Effector CD4-positive, alpha-beta T cell (primary cell): ENCODE measurements at places on chromosomes 13 and 19.

GRCh38 chr13:61880578-61881283, 465.1 kb upstream of the PCDH20 start:
- no peak for DNase-seq

GRCh38 chr19:30719189-30719998, 347.2 kb downstream of the ZNF536 start:
- DNase-seq: no peak

DNA sequence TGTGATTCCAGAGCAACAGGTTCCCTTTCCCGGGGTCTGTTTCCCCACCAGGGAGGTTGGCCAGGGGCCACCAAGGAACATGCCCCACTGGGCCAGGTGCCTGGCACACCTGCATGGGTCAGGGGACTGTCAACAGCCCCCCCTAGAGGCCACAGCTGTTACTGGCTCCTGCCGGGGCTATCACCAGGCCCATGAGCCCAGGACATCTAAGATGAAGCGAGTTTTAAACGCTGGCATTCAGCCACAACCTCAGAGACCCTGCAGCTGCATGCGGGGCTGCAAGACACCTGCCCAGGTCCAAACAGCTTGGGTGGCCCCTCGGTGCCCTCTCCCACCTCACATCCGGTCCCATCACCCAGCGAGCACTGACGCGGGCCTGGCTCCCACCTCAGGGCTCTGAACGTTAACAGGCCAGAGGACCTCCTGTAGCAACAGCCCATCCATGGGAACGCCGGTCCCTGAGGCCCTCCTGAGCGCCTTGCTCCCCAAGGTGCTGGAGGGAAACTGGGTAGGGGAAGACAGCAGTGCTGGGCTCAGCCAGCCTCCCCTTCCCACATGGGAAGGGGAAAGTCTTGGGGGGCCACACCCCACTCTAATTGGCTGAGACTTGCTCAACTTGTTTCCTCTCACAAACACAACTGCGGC, 12.0 kb downstream of the KHSRP start:
- DNase-seq: peak; percentile 38

GRCh38 chr19:39539165-39539517, 820 bp downstream of the EID2 start:
- DNase-seq: no peak

- no peak for DNase-seq
These were observed 70.8 kb downstream of the LNX2 start for GRCh38 chr13:27549406-27549981.

DNA sequence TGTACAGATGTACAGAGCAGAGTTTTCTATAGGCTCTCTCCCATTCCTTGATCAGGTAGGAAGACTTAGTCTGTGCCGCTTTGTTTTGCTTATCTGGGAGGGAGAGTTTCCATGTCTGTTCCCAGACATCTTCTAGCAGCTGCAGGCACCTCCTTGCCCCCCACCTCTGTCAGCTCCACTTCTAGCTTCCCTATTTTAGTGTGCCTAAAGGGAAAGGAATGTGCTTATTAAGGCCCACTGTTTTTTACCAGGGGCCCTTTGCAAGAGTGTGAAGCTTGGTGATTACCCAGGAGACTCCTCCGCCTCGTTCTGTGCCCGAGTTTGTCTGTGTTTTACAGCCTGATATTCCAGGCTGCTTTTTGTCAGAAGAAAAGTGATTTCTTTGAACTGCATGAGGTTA, 1984.4 kb downstream of the OLFM4 start:
- no peak for DNase-seq

GRCh38 chr19:29988351-29988750, 46.3 kb downstream of the URI1 start:
- DNase-seq: no peak

- no peak for DNase-seq
These were observed 116.6 kb downstream of the KL start for GRCh38 chr13:33132644-33133440.

DNA sequence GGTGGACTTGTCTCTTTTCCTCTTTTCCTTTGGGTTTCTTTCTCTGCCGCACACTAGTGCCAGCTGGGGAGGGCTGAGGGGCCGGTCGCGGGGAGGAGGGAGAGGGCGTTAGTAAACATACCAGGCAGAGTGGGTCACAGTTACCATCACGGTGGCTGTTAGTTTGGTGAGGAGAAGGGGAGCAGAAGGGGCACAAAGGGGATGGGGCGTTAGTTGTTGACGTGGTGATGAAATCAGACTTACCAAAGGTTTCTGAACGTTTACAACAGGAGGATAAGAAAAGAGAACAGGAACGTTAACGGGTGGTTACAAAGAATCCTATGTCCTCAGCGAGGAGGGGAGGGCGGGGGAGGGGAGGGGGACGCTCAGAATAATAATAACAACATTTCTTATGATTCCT, 77.9 kb downstream of the PTPRS start:
- no peak for DNase-seq

GRCh38 chr13:74248477-74248876, 114.3 kb upstream of the KLF12 start:
- no peak for DNase-seq

DNA sequence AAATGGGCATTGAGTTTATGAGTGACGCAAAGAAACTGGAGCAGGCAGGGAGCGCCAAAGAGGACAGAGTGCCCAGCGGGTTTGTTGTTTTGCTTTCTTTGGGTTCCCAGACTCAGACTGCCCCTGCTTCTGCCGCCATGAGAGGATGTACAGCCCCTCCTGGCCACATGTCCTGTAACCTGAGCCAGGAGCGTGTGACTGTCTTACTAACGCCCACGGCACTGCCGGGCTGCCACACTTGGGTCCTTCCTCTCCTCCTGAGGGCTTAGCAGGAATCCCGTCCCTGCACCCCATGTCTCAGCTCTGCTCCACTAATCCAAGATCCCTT, 80.5 kb downstream of the GPR12 start:
- DNase-seq: no peak

GRCh38 chr13:33218426-33218825, 67.1 kb downstream of the STARD13 start:
- no peak for DNase-seq

DNA sequence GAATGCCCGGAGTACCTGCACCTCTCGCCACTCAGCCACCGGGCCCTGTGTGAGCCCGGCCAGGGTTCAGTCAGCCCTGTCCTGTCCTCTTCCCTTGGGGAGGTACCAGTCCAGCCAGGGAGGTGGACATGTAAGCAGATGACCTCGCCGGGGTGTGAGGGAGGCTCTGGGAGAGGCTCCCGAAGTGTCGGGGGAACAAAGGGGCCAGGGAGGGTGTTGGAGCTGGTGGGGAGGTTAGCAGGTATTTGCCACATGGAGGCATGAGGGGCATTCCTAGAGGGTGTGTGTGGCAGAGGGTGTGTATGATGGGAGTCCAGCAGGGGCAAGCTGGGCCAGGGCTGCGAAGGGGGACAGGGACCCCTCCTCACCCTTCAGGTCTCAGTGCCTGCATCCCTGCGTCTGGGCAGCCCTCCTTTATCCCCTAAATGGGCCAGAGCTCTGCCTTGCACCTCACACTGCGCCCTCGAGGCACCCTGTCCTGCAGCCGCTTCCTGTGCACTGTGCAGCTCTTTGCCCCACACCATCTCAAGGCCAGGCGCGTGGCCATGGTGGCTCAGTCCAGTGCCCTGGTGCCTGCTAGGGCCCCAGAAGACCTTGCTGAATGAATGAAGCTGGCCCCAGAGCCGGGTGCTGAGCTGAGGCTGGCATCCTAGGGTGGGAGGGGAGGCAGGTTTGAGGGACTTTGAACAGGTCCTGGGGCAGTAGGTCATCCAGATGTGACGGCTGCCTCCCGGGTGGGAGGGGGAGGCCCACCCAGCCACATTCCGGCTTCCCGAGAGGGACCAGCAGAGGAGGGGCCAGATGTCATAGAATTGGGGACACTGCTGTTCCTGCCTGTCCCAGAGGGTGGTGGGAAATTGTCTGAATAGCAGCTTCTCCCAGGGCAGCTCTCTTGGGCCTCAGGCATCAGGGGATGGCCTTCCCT, 3.1 kb downstream of the DDA1 start:
- no peak for DNase-seq

GRCh38 chr13:30464496-30465342, 1.0 kb downstream of the HMGB1 start:
- DNase-seq: peak; percentile 75

DNA sequence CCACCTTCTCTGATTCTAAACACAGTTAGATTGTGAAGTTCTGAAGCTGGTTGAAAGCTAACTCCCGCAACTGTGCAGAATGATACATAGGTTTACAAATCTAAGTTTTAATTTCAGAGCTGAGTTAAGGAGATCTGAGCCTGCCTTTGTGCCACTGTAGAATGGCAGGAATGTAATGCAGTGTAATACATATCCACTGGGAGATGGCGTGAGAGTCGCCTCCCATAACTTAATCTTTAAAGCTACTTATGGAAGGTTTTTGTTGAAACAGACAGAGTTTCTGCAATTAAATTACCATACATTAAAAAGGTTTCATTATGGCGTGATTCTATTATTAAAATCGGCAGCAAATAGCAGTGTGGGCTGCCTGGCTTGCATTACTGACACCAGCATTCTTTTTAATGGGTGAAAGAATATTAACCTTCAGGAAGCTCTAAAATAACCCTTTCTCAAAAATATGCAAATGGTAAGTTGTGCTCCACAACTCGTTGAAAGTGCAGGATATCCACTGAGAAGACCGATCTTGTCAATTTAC, 257.4 kb downstream of the OLFM4 start:
- no peak for DNase-seq

DNA sequence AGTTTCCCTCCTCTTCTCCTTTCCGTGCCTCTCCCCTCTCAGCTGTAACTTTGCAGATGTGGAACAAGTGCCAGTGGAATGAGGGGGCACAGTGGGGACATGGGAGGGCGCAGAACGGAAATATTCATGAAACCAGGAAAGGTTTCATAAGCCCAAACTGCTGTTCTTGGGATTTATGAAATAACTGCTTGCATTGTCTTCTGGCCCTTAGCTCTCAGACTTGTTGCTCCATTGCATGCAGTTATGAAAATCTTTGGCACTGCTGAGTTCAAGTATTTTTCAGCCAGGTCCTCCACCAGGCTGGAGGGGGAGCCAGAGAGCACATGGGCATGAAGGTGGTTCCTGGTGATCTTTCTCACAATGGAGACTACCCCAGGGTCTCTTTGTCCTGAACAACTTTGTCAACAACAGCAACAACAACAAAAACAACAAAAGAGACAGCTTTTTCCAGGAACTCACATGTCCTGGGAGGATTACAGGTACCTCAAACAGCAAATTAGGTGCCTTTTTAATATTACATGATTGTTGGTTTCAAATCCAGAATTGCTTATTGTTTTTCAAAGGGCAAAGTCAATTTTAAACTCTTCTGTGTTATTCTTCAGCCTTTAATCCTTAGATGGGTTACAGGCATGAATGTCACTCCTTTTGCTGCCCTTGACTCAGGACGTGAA, 1.5 kb downstream of the RGCC start:
- peak; percentile 57 for DNase-seq

DNA sequence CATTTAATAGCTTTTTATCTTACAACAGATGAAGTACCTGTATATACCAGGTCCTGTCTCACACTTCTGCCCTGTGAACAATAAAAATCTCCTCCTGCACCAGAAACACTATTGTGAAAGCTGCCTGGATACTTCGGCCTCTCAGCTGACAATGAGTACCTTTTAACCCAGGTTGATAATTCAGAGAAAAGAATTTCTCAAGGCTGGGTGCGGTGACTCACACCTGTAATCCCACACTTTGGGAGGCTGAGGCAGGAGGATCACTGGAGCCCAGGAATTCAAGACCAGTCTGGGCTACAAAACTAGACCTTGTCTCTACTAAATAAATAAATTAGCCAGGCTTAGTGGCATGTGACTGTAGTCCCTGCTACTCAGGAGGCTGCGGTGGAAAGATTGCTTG, 65.3 kb upstream of the TM9SF2 start:
- DNase-seq: no peak

DNA sequence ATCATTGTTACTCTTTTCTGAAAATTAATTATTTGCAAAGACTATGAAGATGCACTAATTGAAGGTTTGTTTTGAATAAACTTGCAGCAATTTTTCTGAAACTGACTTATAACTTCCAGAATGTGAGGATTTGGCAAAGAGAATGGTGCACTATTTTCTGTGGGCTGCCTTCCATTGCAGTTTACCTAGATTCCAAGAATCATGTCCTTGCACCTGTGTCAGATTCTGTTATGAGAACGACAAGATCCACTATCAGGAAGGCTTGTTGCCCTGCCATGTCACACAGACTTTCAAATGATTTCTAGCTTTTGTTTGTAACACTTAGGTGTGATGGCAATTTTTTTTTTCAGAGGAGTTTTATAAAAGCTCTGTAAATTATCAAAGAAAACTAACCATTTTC, 5.6 kb upstream of the SLAIN1 start:
- DNase-seq: no peak

DNA sequence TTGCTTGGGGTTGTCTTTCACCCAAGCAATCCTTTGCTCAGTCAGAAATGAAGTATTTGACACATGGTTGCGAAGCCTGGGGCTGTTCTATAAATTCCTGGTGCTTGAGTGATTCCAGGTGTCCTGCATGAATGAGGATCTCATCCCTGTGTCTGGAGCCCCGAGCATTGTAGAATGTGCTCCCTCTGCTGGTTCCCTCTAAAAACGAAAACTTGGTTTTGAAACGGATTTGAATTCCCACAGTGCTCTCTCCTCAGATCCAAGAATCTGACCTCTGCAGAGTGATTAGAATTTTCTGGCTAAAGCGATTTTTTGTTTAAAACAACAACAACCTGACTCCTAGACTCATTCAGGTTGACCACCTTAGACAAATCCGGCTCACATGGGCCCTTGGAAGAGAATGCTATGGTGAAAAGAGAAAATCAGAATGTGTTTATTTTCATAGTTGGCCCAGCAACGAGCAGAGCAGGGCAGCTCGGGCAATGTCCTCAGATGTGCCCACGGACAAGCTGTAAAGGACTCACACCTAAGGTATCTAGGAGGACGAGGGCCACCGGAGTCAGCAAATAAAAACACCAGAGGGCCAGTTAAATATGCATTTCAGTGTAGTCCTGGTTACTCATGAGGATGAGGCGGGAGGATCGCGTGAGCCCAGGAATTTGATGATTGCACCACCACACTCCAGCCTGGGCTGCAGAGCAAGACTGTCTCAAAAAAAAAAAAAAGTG, 8.7 kb upstream of the ATP12A start:
- DNase-seq: no peak

DNA sequence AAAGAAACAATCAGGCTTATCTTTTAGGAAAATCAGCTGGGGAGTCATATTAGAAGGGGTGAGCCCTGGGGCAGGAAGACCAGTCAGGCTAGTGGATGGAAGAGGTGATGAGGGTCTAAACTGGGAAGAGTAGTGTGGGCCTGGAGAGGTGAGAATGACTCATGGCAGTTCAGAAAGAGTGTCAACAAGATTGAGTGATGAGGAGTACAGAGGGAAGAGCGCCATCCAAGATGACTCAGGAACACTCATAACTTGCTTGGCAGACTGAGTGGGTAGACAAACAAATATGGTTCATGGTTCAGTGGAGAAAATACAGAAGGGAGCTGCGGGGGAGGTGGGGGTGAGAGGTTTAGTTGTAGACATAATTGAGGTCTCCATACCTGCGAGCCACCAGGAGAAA, 17.3 kb upstream of the CLDN10 start:
- no peak for DNase-seq

DNA sequence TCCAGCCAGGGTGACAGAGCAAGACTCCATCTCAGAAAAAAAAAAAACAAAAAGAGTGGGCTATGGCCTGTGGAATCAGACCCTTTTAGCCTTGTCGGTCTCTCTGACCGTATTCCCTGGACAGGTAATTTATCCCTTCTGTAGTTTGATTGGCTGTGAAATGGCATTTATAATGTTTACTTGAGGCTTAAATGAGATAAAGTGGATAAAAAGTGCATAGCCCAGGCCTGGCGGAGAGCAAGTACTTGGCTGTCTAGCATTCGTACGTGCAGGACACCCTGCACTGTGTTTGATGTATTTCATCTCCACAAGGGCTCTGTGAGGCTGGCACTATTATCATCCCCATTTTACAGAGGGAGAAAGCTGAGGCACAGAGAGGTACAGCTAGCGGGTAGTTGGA, 7.0 kb downstream of the NTN5 start:
- DNase-seq: no peak
